ENCODE measurements at places on chromosomes 6 and 20. TPM values are rescaled to one million over a fixed set of nuclear protein-coding genes. Genes with fewer than 3 reads are reported as not detected.
A peak's percentile ranks its signal among the peaks of the same experiment; 100 is the strongest.

EFCAB8 gene
- not detected for total RNA-seq

EYA4 gene
- not detected for total RNA-seq

GLP1R gene
- total RNA-seq = not detected

PPP1R14C gene
- total RNA-seq = 40.6 TPM

DNA sequence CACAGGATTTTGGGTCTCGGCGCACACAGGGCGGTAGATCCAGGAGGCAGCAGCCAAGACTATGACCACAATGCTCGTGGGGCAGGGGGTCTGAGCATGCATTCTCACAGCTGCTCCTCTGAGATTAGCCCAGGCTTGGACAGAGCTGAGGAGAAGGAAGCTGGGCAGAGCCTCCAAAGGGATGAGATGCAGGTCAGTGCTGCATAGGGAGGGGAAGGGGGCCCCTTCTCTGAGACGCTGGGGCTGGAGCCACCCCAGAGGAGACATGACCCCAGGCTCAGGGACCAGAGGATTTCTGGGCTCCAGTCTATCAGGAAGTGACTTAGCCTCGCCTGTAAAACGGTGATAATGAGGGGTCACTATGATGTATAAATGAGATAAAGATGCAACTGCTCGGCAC, 93.9 kb downstream of the BFSP1 start:
- DNase-seq = no peak

GRCh38 chr6:10403385-10404106, 11.3 kb downstream of the TFAP2A start:
- no peak for DNase-seq

- DNase-seq = no peak
Measured at GRCh38 chr6:107812234-107812769, 11.8 kb downstream of the SCML4 start.

GRCh38 chr20:43804781-43805180, 78.0 kb upstream of the GTSF1L start:
- no peak for DNase-seq

- DNase-seq = peak; percentile 77
Measured at GRCh38 chr6:13813621-13814175, 659 bp downstream of the MCUR1 start.

GRCh38 chr6:169177516-169178166, 76.0 kb downstream of the THBS2 start:
- DNase-seq = no peak

DNA sequence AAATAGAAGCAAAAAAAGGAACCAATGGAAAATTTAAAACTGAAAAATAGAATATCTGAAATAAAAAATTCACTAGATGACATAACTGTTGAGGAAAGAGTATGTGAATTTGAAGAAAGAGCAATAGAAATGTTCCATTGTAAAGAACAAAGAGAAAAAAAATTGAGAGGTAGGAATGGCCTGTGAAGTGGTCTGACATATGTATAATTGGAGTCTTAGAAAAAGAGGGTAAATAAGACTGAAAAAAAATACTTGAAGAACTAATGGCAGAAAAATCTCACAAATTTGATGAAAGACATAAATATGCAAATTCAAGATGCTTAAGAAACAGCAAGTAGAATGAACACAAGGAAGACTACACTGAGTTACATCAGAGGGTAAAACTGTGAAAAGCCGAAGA, 93.4 kb downstream of the QKI start:
- DNase-seq = no peak

DNA sequence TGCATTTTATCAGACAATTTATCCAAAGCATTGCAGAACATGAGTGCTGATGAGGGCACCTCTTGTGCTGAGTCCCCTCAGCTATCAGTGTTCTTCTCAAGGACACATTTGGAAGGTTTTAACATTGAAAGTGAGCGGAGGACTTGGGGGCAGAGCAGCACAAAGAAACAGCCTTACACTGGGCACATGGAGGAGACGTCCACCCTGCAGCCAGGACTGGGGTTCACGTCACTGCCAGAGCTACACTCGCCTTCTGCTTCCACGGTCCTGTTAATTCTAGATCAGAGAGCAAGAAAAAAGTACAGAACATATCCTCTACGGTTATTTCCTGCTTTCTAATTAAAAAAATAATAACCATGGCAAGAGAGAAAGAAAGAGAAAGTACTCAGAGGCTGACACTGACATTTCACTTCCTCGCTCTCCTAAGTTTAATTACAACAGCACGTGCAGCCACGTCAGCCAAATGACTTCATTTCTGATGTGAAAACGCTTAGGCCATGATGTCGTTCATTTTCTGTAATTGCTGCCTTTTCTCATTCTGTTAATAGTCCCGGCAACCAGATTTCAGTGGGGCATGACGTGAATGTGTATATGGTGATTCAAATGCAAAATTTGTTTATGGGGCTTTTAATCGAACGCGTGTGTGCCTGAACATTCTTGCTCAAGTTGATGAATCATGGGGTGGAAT, 5.1 kb downstream of the PRND start:
- peak; percentile 20 for DNase-seq
